ENCODE measurements at places on chromosomes 6 and 20. TPM values are rescaled to one million over a fixed set of nuclear protein-coding genes. Genes with fewer than 3 reads are reported as not detected.
A peak's percentile ranks its signal among the peaks of the same experiment; 100 is the strongest.

Gene CRISP2
- total RNA-seq: not detected

DNA sequence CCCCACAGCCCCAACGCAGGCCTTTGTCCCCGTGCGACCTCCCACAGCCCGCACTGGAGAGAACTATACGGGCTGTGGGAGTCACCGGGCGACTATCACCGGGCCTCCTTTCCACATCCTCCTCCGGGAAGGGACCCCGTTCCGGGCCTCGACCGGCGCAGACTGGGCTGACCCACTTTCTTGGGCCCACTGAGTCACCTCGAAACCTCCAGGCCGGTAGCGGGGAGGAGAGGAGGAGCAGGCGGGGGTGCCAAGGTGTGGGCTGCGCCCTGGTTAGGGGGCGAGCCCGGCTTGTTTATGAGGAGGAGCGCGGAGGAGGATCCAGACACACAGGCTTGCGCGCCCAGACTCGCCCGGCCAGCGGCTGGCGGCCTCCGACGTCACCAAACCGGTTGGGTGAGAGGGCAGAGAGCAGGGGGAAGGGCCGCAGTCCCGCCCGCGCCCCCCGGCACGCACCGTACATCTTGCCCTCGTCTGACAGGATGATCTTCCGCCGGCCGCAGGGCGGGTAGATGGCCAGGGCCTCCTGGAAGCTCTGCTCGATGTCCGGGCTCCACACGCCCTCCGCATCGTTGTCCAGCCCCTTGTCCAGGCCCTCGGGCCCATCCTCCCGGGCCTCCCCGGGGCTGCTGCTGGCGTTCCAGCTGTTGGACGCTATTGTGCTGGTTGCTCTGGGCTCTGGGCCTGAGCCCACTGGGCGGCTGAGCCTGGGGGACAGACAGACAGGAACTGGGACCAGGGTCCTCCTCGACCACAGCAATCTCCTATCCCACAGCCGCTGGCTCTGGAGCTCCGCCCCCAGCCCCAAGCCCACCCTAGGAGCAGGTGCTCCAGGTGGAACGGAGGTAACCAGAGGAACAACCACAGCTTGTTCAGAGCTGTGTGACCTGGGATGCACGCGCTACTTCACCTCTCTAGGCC is 10.6 kb downstream of the TEAD3 start:
- DNase-seq: no peak

DNA sequence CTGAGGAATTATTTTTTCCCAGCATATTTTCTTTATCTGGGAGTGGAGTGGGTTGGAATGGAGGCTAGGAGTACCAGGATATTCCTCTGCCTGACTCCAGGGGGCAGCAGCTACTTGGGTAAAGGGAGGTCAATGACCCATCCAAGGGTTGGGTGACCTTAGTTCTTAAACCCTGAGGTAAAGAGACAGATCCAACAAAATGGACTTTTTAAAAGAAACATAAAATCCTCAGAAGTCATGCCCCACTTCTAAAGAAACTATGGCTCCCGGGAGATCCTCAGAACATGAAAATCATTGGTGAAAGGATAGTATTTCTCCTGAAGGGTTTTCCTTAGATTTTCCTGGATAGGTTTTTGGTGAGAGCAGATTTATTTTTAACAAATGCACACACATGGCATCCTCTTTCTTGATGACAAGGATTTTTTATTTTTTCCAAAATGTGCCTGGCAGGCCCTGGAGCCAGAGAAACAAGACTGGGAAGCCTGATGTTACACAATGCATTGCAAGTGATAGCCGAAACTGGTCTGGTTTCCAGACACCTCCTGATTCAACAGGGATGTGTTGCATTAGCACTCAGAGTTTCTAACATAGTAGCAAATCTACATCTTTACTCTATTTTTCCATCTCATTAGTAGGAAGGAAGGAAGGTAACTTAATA is 240.9 kb upstream of the BTBD3 start:
- peak; percentile 50 for DNase-seq

Gene ADGRB3
- total RNA-seq: 0.38 TPM

- DNase-seq: no peak
Measured at GRCh38 chr6:5670381-5670780, 336.3 kb downstream of the NRN1 start.

DNA sequence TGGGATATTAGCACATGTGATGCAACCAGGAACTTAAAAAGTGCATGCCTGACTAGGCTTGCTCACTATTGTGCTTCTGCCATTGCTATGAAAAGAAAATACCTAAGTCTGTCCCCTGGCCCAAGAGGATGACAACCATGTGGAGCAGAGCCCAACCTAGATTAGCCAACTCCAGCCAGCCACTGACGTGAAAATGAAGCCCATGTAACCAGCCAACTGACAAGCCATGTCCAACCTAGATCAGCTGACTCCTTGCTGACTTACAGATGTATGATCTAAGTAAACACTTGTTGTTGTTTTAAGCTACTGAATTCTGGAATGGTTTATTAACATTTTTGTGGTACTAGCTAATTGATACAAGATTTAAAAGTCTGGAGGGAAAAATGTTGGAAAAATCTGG is 47.5 kb downstream of the PIGU start:
- no peak for DNase-seq

GRCh38 chr6:117270843-117271507 is 5.6 kb downstream of the VGLL2 start:
- no peak for DNase-seq

GRCh38 chr20:7980332-7981046 is 39.1 kb downstream of the TMX4 start:
- DNase-seq: no peak

Gene BHLHE23
- total RNA-seq: not detected

GRCh38 chr6:132936646-132937045 is 122.3 kb downstream of the RPS12 start:
- DNase-seq: no peak

DNA sequence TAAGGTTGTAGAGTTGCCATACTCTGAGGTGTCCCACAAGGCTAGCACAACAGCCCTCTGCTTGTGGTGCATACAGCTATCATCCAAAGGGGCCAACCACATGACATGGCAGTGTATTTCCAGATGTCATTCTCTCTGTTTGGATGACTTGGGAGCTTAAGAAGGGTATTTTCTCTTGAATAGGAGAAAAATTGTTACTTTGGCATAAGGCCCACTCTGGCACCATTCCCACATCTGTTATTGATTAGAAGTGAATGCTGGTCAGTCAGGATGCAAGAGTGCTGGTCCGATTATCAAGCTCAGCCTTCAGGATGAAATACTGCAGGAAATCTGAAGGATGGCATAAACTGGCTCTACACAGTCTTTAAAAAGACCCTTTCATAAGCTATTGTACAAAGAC is 83.6 kb upstream of the C20orf144 start:
- no peak for DNase-seq

GRCh38 chr6:166936079-166936787 is 20.1 kb downstream of the RNASET2 start:
- DNase-seq: peak; percentile 47

Gene MUC22
- total RNA-seq: not detected

Gene ZSCAN31
- 2.4 TPM for total RNA-seq

Gene C6orf89
- 34.1 TPM for total RNA-seq

- no peak for DNase-seq
Measured at GRCh38 chr6:834866-835265, 141.9 kb upstream of the EXOC2 start.

GRCh38 chr6:88870717-88871330 is 92.6 kb downstream of the RNGTT start:
- DNase-seq: no peak

Gene MUC21
- not detected for total RNA-seq

Gene TRERF1
- total RNA-seq: 0.58 TPM

DNA sequence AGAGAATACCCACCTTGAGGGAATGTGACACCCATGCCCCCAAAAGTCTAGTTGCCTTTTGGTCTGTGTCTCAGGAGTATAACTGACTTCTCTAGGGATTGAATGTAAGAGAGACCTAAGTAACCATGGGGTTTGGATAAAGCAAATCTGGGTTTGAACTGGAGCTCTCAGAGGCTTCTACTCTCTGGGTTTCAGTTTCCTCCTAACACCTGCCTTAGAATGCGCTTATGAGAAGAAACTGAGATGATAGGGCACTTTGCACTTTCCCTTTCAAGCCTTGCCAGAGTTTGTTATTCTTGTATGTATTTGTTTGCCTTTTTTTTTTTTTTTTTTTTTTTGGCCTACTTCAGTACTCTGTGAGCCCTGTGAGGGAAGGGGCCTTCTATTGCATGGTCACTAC is 19.4 kb downstream of the SDHAF4 start:
- no peak for DNase-seq

GRCh38 chr20:23550227-23550626 is 18.1 kb downstream of the CST9L start:
- no peak for DNase-seq

Gene NFATC2
- total RNA-seq: 4.6 TPM

DNA sequence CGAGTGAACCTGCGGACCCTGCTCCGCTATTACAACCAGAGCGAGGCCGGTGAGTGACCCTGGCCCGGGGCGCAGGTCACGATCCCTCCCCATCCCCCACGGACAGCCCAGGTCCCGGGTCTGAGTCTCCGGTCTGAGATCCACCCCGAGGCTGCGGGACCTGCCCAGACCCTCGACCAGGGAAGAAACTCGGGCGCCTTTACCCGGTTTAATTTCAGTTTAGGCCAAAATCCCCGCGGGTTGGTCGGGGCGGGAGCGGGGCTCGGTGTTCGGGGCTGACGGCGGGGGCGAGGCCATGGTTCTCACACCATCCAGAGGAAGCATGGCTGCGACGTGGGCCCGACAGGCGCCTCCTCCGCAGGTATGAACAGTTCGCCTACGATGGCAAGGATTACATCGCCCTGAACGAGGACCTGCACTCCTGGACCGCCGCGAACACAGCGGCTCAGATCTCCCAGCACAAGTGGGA is 46.9 kb upstream of the TRIM26 start:
- DNase-seq: no peak

GRCh38 chr6:37556881-37557644 is 57.4 kb upstream of the CCDC167 start:
- no peak for DNase-seq

Gene KIF13A
- total RNA-seq: 16.7 TPM

DNA sequence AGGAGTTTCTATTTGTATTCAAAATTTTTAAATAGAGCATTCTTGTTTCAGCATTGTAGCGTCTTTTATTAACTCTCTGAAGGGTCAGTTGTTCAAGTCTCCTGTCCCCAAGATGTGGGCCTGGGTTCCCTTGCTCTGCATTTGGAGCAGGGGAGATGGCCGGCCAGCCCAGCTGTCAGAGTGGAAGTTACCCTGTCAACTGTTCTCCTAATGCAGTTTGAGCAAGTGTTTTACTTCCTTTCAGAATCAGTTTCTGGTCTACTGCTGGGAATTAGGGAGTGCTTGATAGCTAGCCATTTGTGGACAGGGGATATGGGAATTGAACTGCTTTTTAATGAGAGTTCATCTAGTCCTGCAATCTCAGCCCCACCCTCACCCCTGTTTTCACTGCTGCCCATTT is 116.6 kb downstream of the QKI start:
- DNase-seq: no peak

Gene FAM83C
- not detected for total RNA-seq

Gene PROKR2
- not detected for total RNA-seq

Gene MAFB
- 35.3 TPM for total RNA-seq
